ENCODE measurements at places on chromosomes 13 and 19.

DNA sequence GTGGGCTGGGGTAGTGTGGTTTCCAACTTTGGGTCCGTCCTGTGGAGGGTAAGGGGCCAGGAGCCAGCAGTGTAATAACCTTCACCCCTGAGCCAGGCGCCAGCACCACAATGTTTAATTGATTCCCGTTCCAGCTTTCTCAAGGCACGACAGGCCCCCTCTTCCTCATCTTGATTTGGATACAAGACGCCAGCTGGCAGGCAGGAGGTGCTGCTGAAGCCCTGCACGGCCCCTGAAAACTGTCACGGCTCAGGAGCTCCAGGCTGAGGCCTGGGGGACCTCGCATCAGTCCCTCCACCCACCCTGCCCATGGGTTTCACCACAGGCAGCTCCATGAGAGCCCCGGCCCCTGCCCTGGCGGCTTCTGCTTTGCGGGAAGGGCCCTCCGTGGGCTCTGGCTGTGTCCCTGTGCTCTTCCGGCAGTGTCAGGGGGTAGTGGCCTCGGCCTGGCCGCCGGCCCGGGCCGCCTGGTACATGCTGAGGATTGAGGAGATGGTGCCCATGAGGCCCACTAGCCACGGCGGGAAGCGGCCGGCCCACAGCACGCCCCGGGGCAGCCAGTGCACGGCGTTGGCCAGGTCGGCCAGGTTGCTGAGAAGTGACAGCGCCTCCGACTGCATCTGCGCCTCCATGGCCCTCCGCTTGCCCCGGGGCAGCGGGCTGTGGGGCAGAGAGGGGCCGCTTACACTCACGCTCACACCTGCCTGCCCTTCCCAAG is 11.9 kb downstream of the PEX11G start:
- no peak for DNase-seq

DNA sequence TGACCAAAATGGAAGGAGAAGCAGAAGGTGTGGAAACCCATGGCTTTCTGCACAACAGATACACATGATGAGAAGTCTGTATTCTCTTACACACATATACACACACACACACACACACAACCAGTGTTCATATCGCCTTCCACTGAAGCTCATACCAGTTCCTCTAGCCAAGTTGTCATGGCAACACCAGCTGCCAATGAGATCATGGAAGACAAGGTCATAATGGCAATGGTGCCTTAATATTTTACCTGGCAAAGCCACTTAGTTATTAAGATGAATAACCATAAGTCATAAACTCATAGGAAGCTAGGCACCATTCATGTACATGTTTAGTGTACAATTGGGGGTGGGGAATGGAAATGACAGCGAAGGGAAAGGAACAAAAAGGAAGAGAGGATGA is 2.6 kb upstream of the DHRS12 start:
- DNase-seq, result peak; percentile 9

DNA sequence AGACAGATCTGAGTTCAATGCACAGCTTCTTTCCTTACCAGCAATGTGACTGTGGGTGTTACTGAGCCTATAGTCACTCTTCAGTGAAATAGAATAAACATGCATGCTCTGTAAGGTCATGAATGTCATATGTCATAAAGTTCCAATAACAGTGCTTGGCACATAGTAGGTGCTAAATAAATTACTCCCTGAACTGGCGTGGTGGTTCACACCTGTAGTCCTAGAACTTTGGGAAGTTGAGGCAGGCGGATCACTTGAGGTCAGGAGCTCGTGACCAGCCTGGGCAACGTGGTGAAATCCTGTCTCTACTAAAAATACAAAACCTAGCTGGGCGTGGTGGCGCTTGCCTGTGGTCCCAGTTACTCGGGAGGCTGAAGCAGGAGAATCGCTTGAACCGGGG is 13.2 kb downstream of the WBP4 start:
- DNase-seq, result no peak

- no peak for DNase-seq
Observed at GRCh38 chr19:55432241-55432959, 10.7 kb downstream of the SHISA7 start.

GRCh38 chr13:109644069-109644750 is 142.2 kb downstream of the IRS2 start:
- DNase-seq, result no peak

GRCh38 chr19:44649578-44650145 is 6.0 kb downstream of the PVR start:
- no peak for DNase-seq

- no peak for DNase-seq
Observed at GRCh38 chr13:101931186-101931585, 470.7 kb downstream of the FGF14 start.

DNA sequence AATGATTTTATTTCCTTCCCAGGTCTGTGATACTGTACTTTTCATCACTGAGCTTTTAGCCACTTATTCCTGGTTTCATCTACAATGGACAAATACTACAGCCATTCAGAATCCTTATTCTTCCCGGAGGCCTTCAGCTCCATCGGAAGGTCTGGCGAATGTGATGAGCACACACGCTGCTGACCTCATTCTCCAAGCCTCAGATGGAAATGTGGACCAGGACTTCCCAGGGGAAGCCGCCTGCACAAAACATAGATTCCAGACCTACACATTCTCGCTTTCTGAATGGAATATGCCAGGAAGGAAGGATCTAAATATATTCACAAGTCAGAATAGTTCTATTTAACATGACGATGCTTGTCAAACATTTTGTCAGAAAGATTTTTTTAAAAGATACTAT is 75.6 kb downstream of the CDADC1 start:
- no peak for DNase-seq

DNA sequence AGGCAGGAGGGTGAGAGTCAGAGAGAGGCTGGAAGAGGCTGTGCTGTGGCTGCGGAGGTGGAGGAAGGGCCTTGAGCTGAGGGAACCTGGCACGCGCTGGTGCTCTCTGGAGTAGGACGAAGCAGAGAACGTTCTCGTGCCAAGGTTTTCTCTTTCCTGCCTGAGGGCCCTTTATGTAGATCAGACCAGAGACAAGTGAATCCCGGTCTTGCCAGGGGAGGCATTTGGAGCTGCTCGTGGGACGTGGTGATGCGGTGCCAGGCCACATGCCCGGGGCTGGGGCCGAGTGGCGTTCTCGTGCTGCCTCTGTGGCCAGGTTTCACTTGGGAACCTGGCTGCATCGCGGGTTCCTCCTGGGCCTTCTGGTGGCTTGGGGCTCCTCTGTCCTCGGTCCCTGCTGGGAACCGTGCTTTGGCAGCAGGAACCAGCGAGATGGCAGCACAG is 54.2 kb downstream of the KDM4B start:
- DNase-seq, result no peak

DNA sequence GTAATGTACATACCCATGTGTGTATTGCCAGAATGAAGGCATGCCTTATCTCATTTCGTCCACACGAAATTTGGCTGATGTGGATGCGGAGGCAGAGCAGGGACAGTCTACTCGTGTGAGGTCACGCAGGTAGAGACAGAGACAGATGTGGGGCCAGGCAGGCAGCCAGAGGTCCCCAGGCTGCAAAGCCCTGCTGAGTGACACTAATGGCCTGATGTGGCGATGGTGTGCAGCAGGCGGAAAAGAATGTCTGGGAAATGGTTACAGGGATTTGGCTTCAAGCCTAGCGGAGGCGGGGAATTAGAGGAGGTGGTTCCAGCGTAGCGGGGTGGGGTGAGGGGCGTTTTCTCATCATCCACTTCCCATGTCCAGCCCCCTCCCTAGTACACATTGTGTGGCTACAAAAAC is 4.2 kb upstream of the IZUMO2 start:
- no peak for DNase-seq

DNA sequence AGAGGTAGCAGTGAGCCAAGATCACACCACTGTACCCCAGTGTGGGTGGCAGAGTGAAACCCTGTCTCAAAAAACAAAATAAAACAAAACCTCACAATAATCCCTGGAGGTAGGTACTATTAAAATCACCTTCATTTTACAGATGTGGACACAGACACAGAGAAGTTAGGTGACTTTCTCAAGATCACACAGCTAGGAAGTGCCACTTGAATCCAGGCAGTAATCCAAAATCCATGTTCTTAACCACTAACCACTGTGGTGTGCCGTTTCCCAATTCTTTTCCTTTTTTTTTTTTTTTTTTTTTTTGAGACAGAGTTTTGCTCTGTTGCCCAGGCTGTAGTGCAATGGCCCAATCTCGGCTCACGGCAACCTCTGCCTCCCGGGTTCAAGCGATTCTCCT is 9.0 kb downstream of the PPP1R14A start:
- DNase-seq, result no peak

DNA sequence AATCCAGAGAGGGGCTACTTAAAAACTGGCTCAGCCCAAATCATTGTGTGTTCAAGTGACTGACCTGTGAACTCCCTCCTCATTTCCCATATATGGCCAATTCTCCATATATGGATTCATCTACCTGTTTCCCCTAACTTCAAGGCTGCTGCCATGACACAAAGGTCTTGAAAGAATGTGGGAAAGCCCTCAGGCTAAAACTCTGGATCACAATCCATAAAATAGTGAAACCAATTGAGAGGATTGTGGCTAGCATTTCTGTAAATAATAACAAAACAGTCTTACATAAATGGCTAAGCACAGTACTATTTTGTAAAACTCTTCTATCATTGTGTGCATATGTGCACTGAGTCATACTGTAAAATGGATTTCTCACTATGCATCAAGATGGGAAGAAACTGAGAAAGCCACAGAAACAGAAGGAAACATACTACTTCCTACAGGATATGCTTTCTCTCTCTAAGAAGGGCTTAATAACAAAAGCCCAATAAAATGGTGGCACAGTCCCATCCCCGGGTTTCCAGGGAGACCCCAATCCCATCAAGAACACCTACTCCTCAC is 80.5 kb downstream of the FOXO1 start:
- no peak for DNase-seq

- no peak for DNase-seq
Observed at GRCh38 chr19:46726551-46726950, 9.6 kb upstream of the PRKD2 start.

DNA sequence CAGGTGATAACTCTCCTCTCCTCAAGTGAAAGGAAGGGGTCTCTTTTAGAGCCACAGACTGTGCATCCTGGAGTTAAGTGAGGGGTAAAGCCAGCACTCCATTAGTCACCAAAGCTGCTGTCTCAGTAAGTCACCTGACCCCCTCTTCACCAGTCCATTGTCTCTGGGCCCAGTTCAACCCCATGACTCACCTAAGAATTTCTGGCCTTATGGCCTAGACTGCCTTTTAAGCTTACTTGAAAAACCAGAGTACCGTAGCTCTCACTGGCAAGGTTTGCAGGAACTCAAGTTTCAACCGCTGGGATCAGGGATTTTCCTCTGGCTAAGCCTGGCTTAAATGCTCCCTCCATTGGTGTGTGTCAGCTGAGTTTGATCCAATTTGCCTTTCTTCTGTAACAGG is 23.4 kb upstream of the EID2 start:
- no peak for DNase-seq

DNA sequence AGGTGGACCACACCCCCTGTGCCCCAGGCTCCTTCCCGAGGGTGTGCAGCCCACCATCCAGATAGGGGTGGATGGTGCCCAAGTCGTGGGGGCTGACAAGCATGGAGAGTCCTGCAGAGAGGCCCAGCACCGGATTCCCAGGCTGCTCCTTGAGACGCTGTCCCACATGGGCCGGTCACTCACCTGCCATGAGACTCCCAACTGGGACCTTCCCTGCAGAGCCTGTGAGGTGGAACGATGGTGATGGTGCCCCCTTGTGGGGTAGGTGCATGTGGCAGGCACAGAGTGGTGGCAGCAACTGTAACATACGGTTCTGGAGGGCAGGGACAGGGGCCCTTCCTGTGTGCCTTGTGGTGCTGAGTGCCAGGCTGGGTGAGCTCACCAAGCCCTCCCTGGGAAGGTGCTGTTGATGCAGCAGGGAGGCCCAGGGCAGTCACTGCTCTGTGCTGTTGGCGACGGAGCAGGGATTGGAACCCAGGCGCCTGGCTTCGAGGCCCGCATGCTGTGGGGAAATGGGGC is 33.1 kb downstream of the PPP1R37 start:
- peak; percentile 4 for DNase-seq

DNA sequence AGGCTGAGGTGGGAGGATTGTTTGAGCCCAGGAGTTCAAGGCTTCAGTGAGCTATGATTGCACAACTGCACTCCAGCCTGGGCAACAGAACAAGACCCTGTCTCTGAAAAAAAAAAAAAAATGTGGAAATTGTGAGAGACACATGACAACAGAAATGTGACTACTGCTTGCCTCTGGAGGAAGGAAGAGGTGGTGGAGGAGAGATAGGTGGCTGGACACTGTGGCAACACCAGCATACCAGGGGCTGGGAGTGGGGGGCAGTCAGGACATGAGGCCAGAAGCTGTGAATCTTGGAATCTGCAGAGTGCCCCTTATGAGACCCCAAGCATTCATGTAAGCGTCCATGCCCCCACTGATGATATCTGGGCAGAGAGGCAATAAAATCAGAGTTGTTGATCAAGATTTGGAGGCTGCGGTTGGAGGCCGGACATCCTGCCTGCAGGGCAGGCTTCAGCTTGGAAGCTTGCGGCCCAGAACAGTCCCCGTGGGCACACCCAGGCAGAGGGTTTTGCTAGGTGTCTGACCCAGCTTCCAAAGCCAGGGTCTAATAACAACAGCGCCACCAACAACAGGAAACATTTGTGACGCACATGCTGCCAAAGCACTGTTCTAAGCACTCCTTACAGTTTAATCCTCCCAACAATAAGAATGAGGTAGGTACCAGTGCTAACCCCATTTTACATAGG is 16.9 kb downstream of the FAM187B start:
- no peak for DNase-seq

DNA sequence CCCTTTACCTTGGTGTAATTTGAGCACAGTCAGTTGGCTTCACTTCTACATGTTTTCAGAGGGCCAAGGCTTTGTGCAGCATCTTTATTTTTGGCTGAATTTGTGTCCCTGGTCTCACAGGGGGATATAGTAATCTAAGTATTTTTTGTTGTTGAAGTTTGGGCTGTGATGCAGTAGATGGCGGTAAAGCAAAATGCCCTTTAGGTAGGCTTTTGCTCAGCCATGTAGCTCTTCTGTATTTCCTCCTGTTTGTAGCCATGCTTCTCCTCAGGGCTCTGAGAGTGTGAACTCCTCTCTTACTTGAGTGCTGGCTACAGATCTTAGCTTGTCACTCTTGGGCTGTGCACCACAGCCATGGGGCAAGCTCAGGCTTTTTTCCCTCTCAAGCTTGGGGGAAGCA is 328.6 kb downstream of the SLITRK5 start:
- DNase-seq, result peak; percentile 9

DNA sequence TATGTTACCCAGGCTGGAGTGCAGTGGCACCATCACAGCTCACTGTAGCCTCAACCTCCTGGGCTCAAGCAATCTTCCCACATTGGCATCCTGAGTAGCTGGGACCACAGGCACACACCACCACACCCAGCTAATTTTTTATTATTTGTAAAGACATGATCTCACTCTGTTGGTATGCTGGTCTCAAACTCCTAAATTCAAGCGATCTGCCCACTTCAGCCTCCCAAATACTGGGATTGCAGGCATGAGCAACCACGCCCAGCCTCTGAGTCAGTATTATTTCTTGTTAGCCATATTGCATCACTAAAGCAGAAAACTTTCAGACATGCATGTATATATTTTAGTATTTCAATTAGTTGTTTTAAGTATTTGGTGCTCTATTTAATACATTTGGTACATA is 376.4 kb downstream of the GPC6 start:
- no peak for DNase-seq

All from NCI-H1092 treated with DMSO at 0.1 percent for 48 hours (cell line).